Activated T-helper 2 cell treated with anti-CD3 and anti-CD28 coated beads, Interferon-gamma antibody, Interleukin-2, Interleukin-4, amounts not matched to agents 10 μg/mL and 5 μg/mL and 100 μg/mL, durations not matched to agents 14 hours and 24 hours and 36 hours (primary cell): ENCODE measurements at places on chromosomes 5 and 9.

DNA sequence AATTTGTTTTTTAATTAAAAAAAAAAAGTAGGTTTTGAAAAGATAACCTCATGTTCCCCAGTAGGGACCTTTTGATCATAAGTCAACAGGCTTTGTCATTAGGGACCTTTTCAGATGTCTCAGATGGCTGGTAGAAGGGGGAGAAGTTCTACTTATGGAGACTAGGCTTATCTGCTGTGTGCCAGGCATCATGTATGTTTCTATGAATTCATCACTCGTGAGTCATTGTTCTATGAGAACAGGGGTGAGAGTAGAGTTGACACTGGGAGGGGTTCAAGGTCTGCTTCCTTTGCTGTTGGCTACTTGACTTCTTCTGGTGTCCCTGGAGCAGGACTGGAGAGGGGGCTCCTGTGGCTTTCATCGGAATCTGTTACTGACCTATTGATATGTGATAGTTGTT lies 138.8 kb downstream of the KDM4C start:
- no peak for DNase-seq

- no peak for DNase-seq
Observed at GRCh38 chr5:5705010-5705409, 282.5 kb downstream of the ICE1 start.

GRCh38 chr9:124869466-124869985 lies 7.6 kb downstream of the ARPC5L start:
- DNase-seq = peak; percentile 22

GRCh38 chr5:16883176-16883575 lies 52.9 kb downstream of the MYO10 start:
- no peak for DNase-seq

GRCh38 chr9:120765910-120766425 lies 27.2 kb downstream of the FBXW2 start:
- DNase-seq = no peak

GRCh38 chr5:1104327-1105006 lies 7.4 kb downstream of the SLC12A7 start:
- DNase-seq = peak; percentile 65

DNA sequence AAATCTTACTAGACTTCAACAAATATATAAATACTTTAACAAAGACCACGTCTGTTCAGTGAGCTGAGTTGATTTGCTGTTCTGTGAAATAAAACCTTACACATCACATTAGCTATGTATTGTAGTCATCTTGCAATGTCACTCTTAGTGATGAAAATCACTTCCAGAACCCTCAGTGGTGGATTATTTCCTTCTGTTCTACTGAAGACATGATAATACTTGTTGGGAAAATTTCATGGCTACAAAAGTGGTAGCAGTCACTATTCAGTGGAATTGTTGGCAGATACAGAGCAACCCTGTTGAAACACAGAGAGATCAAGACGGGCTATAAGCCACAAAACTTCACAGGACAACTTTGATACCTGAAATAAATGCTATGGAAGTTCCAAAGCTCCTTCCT lies 26.7 kb upstream of the FAM169A start:
- DNase-seq = no peak

GRCh38 chr5:36414869-36415282 lies 113.2 kb upstream of the RANBP3L start:
- no peak for DNase-seq

GRCh38 chr5:71681296-71681695 lies 37.8 kb upstream of the CARTPT start:
- DNase-seq = no peak

DNA sequence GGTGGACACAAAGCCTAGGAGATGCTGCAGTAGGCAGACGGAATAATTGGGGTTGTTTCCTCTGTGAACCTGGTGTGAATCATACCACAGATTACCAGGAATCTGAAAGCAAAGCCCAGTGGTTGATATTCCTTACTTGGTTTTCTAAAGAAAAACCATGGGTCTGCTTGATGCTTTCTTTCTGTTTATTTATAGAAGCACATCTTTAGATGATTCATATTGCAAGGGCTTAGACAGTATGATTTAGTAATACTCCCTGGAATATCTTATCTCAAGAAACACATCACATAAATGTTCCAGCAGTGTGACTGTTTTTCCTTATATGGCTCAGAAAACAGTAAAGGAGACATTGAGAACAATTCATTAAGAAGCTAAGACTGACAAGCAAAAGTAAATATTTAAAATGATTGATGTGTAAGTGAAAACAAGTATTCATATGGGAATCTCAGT lies 623.3 kb downstream of the RAB3C start:
- no peak for DNase-seq

GRCh38 chr5:25005431-25005830 lies 360.7 kb upstream of the CDH10 start:
- DNase-seq = no peak

- DNase-seq = no peak
Observed at GRCh38 chr5:151101151-151101550, 20.3 kb upstream of the TNIP1 start.

GRCh38 chr9:92720807-92721535 lies 43.7 kb downstream of the BICD2 start:
- DNase-seq = no peak

- DNase-seq = no peak
Observed at GRCh38 chr5:171477101-171477500, 57.7 kb downstream of the FGF18 start.

- no peak for DNase-seq
Observed at GRCh38 chr9:77505232-77505631, 142.9 kb downstream of the GNA14 start.

GRCh38 chr9:123406691-123407216 lies 50.8 kb downstream of the CRB2 start:
- DNase-seq = no peak

GRCh38 chr9:114770991-114771390 lies 34.8 kb downstream of the TNFSF15 start:
- DNase-seq = no peak

DNA sequence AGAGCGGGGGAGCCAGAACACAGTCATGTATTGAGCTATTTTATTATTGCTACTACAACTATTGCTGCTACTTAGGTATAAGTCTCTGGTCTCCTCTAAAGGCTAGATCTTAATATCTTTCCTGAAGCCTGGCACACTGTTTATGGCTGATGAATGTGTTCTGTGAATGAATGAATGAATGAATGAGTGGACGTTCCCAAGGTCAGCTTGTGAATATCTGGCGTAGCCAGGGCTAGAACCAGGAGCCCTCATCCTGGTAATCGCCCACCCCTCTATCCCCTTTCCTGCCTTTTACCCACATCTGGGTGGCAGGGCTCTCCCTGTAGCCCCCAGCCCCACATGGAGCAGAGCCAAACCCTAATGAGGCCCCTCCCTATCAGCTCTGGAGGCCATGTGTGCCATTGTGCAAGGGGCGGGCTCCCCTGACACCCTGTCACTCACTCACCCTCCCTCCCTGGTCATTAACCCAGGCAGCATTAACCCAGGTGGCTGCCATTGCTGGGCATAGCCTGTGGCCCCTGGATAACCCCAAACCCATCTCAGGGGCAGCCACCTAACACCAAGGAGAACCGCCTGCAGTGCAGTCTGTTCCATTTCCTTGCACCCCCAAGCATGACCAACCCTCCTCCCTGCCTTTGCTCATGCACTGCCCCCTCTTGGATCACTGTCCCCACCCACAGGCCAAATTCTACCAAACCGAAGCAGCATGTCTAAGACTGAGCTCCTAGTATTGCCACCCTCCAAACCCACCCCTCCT lies 2.0 kb upstream of the AKNA start:
- no peak for DNase-seq

DNA sequence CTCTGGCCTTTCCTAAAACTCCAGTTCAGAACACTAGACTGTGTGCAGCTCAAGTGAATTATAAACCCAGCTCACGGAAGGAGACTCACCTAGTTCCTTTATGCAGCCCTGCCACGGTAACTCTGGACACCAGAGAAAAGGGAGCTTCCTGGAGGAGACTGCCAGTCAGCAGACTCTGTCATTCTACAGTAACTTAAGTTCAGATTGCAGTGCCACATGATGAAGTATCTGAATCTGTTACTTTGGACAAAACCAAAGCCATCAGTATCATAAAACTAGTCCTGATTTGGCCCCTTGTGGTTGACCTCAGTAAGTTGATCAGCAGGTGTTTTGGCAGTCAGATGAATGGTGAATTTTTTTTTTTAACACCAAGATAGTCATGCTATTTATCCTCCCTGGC lies 2.7 kb downstream of the MTRR start:
- no peak for DNase-seq

DNA sequence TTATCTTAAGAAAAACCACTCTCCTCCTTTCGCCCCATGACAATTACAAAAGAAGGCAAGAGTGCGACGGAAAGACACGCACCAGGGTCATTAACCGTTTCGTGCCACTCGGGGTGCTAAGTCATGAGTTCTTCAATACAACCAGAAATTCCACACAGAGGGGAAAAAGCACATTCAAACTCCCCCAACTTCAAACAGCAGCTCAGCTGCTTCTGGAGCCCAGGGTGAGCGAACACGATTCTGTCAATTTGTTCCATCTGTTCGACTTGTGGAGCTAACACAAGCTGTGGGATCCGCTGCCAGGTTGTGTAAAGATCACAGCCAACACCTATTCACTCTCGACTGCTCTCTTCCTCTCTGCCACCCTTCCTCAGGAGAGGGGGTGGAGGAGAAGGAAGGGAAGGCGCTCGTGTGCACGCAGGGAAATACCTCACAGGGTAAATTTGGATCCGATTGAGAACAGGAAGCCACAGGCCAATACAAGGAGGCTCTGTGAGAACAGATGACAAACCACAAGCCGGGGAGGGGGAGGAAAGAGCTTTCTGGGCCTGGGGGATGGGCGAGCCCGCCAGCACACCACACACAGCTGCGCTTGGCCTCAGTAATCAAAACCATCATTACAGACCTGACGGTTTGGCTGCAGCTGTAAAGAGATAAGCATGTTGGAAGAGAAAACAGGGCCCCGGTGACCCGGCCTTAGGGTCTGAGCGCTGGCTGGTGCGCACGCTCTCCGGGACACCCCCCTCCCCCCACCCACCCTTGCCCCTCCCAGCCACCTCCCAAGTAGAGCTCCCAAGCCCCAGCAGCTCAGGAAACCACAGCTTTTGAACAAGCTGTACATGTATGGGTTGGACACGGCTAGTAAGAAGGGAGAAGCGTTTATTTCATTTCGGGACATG lies 54.3 kb downstream of the PTCH1 start:
- peak; percentile 81 for DNase-seq

- no peak for DNase-seq
Observed at GRCh38 chr9:38066197-38066913, 2.7 kb downstream of the SHB start.

DNA sequence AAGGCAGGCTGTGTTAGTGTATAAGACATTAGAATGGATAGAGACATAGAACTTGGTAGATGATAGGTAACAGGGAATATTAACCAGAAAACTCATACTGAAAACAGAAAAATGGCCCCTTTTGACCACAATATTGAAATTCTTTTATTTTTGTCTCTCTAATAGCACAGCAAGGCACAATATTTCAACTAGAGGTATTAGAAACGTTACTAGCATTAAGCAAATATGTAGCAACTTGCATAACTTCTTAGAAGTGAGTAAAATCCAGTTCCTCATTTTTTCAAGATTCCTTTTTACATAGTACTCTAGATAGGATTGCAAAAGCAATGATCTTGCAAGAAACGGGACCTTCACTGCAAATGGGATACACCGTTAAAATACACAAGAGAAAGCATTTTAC lies 102.7 kb upstream of the VCAN start:
- no peak for DNase-seq
